Endodermal cell (in vitro differentiated cells): ENCODE measurements at places on chromosomes 7 and 10. TPM values are rescaled to one million over a fixed set of nuclear protein-coding genes. Genes with fewer than 3 reads are reported as not detected.

- DNase-seq = no peak
Measured at GRCh38 chr10:59991661-59992060, 85.3 kb upstream of the CCDC6 start.

- peak; percentile 67 for DNase-seq
Measured at GRCh38 chr10:80144067-80144695, 11.7 kb downstream of the PLAC9 start.

DENND2A gene
- 27.0 and 28.5 TPM in 2 replicates for total RNA-seq

DNA sequence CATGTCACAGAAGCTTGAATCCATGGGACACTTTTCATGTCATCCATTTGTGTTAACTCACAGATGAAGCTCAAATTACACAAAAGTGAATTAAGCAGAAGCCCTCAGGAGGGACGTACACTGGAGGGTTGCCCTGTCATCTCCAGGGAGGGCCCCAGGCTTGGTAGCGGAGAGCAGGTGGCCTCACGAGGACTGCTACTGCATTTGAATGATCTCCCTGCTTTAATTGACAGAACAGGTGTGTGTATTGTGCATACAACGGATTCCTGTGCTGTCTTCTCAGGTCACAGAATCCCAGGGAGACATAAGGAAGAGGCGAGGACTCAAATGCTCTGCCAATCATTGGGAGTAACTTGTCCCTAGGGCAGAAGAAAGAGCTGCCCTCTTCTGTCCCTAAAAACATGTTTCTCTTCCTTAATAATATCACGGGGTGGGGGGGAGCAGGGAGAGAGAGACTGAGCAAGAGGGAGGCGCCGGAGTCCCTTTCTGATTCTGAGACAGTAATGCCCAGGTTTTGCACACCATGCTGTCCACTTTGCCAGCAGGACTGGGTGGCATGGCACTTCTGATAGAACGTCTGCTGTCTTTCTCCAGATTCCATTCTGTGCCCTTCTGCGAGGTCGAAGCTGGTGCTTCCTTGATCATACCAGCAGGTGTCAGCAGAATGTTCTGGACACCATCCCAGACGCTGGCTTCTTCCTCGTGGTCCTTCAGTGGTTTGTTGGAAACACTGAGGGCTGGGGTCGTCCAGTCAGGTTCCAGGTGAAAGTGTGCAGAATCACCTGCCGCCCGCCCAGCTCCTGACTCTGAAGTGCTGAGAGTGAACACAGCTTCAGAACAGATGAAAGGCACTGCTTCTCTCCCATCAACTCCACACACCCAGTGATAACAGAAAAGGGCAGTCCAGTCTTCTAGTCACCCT, 26.2 kb upstream of the RASGEF1A start:
- peak; percentile 80 for DNase-seq

DNA sequence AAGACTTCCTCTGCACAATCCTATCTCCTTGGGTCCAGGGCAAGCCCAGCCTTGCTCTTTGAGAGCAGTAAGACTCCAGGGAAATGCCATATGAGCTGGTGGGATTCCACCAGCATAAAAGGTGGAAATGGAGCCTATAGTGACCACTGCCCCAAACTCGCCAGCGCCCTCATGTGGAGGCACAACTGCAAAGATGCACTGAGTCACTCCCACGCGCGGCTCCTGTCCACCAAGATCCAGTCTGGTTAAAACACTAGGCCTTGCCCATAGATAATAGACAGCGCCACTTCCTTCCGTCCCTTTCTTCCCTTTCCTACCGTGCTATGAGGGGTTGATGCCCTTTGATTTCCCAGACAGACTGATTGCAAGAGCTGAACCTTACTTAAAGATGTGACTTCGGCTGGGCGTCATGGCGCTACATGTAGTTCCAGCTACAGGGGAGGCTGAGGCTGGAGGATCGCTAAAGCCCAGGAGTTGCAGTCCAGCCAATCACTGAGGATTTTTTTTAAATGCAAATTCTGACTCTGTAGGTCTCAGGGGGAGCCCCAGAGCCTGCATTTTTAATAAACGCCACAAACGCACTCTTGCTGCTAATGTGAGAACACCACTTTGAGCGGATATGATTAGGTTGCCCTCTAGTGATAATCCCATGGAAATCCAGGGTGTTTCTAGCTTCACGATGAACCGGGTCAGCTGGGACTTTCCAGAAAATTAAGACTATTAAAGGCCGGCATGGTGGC, 136.5 kb downstream of the EPC1 start:
- DNase-seq = peak; percentile 63

DNA sequence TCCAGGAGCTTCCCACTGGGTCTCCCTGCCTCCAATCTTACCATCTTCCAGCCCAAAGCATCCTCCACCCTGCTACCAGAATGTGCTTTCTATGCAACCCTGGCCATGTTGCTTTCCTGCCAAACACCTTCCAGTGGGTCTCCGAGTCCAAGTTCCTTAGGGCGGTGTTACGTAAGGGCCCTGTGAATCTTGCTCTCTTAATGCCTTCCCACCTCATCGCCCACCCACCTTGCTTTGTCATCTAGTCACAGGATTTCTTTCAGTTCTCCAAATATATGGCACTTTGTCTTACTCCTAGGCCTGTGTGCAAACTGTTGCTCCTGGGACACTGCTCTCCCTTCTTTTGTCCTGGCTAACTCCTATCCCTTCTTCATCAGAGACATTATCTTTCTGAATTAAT, 344.5 kb downstream of the RPS24 start:
- no peak for DNase-seq

ACTR3C gene
- total RNA-seq = 0.36 and 0.92 TPM in 2 replicates

CCL26 gene
- total RNA-seq = 2.2 and 2.9 TPM in 2 replicates

SAP25 gene
- total RNA-seq = 5.3 and 6.3 TPM in 2 replicates

DNA sequence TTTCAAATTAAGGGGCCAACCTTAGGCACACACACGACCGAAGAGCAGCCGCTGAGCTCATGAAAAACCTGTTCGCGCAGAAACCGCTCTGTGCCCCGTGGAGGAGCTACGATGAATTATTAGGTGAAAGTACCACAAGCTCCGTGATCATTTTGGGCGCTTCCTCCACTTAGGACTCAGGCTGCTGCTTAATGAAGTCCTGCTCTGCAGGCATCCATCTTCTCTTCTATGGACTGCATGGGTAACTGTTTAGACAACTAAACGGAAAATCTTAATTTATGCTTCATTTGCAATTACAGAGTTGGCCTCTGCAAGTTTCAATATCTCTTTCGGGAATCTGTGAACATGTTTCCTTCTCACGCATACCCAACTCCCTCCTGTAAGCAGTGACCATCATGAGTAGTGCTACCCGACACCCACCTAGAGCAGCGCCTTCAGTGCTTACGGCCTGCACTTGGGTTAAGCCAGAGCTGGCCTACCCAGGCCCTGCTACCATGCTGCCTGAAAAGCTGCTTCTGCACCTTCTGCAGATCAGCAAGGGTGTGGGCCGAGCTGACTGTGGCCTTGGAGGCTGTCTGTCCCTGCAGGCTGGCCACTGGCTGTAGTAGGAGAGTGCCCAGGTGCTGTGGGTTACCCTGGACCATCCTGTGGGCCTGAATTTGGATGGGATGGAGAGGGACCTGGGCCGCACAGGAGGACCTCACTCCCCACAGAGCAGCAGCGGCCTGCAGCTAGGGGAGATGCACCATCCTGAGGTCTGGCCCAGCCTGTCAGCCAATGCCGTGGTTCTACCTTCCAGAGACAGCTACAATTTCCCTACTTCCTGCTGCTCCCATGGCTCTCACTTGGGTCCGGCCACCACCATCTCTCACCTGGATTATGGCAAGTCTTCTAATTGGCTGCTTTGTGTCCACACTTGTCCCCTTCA, 36.0 kb downstream of the GNA12 start:
- DNase-seq = peak; percentile 61

DNA sequence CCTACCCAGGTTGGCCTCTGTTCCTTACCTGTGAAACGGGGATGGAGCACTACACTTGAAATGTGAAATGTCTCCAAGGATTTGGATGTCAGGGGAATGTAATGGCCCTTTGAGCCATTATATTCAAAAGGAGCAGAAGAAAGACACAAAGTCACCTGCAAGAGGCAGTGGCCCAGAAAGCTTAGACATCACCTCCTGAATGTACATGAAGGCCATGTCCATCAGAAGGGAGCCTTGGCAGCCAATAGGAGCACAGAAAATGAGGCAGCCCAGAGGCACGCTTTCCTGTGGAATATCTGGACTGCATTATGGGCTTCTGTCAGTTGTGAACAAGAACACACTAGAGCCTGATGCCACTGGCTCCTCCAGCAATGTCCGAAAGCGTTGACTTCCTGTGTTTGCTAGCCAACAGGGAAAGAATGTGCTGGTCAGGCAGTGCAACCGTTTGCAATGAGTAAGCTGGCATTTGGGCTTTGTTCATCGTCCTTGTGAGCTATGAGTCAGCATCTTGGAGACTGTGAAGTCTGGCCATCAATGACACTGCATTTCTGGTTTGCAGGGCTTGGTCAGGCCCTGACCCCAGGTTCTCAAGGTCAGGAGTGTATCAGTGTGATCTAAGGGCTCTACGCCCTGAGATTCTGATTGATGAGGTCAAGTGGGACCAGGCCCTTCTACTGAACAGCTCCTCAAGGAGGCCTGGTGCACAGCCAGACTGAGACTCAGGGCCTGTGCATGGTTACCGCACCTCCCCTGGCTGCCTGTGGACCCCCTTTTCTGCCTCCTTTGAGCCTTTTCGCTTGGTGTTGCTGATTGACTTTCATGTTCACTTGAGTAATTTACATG, 222.4 kb downstream of the RPS24 start:
- peak; percentile 58 for DNase-seq

DNA sequence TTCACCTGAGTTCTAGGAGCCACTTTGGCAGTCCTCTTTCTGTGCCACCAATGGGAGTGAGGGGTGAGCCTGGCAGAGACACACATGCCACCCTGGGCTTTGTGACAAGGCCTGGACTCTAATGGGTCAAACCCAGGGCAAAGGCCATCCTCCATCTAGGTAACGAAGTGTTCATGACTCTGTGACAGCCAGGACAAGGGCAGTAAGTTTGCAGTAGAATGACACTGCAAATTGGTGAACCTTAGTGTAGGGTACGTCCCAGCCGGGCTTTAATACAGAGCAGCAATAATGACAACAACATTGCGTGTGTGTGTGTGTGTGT, 43.3 kb downstream of the PAPSS2 start:
- DNase-seq = no peak

DNA sequence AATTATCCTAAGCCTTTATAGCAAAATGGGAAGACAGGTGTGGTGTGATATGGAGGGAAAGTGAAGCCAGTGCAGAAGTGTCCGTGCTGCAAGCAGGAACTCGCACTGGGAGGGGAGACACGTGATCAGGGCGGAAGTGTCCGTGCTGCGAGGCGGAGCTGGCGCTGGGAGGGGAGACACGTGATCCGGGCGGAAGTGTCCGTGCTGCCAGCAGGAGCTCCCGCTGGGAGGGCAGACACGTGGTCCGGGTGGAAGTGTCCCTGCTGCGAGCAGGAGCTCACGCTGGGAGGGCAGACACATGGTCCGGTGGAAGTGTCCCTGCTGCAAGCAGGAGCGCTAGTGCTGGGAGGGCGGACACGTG, 40.5 kb upstream of the PRKAR1B start:
- DNase-seq = no peak

TMEM196 gene
- total RNA-seq = not detected in 2 replicates

DNA sequence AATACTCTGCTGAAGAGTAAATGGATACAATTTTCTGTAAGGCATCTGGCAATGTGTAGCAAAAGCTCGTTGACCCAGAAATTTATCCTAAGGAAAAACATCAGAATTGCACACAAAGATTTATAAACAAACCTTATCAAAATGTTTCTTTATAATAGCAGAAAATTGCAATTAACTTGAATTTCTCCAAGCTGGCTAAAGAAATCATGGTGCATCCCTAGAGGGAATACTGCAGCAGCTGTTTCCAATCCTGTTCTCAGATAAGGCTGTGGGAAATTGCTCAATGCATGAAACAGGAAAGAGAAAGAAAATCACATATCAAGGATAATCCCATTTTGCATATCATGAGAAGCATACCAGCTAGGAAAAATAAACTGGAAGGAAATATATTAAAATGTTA, 18.7 kb downstream of the TACR2 start:
- DNase-seq = no peak

ITIH2 gene
- not detected in 3 replicates for total RNA-seq

DNA sequence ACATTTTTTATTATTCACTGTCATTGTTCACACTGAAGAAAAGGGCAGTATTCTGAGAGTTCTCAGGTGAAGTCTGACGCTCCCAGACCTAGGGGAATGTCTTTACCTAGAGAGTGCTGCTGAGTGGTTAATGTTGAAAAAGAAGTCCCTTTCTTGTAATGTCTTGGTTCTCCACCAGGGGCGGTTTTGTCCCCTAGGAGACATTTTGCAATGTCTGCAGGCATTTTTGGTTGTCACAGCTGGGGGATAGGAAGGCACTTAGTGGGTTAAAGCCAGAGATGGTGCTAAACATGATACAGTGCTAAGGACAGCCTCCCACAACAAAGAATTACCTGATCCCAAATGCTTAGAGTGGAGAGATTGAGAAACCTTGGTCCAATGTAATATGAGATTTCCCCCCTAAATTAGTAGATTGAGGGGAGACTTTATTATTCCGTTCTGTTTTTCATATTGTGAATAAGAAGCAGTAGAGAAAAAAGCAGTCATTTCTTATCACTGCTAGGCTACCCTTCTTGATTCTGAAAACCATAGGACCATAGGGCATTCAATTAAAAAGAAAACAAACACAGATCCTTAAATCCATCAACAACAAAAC, 13.1 kb downstream of the UMAD1 start:
- DNase-seq = peak; percentile 91

DNA sequence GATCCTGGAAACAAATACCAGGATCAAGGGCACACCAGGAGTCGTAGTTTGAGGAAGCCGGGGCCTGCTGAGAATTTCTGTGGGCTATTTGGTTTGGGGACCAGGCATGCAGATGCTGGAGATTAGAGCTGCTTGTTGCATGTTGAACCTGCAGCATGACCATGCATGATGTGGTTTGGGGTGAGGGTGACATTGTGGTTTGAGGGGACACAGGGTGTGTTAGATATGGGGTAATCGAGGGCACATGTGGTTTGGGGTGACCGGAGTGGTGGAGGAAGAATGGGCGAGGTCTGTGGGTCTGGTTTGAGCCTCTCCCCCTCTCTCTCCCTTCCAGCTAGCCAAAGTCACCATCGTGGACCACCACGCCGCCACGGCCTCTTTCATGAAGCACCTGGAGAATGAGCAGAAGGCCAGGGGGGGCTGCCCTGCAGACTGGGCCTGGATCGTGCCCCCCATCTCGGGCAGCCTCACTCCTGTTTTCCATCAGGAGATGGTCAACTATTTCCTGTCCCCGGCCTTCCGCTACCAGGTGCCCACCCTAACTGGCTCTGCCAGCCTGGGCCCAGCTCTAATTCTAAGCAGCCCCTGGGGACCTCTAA, 10.2 kb downstream of the NOS3 start:
- DNase-seq = no peak
